ENCODE measurements at places on chromosomes 7 and 10.

DNA sequence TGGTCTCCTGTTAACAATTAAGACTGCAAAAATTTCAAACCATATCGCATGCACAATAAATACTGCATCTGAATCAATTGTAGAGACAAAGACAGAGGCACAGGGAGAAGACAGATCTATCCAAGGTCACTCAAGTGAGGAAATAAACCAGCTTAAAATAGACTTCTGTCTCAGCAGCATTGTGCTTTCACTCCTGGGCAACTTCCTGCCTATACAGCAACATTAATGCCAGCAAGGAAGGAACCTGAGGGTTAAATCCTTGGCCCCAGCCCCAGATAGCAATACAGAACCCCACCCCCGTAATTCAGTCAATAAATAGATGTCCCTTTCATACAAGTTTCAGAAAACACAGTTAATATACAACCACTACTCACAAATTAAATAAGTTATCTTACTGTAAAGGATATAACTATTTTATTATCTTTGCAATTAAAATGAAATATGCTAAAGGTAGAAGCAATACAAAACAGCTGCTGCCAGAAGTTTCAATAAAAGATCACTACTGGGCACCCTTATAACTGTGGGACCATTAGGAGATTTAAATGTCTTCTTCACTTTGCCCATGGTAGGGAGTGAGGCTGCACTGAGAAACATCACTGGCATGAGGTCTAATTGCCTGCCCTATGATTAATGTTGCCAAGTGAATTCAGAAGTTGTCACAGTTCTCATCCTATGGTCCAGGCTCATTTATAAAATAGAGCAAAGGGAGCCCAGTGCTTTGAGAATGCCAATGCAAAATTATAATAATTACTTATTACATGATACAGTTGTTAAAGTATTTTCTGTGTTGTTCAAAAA is 49.4 kb downstream of the CAV1 start:
- H3K27me3 ChIP-seq: no peaks in the 10 kb centered on the region
- H3K4me3 ChIP-seq: no peak overlapping the region
- no peaks in the 10 kb centered on the region for H3K36me3 ChIP-seq
- H3K27ac ChIP-seq: no peak overlapping the region

DNA sequence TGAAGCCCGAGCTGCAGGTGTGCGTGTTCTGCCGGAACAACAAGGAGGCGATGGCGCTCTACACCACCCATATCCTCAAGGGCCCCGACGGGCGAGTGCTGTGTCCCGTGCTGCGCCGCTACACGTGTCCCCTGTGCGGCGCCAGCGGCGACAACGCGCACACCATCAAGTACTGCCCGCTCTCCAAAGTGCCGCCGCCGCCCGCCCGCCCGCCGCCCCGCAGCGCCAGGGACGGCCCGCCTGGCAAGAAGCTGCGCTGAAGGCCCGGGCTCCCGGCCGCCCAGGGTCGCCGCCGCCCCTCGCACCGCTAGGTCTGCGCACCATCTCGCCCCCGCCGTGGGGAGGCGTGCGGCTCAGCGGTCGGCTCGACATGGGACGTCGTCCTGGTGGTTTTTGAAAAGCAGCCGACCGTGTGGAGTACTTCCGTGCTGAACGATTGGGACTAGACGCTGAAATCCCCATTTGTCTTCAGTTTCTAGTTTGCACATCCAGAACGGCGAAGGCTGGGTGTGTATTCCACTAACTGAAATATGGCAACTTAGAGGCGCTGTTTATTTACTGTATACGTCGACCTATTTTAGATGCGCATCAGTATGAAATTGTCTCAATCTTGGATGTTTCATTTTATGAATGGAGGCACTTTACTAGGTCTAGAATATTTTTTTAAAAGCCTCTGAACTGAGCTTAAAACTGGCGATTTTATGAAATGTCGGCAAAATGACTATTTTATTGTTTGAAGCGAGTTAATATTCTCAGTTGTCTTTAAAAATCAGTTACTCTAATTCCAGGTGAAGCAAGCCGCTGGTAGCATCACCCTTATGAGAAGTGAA is 1.1 kb downstream of the NANOS1 start:
- H3K36me3 ChIP-seq: peaks cover 40% of the 10 kb centered on the region
- no peak overlapping the region for H3K27ac ChIP-seq
- no peak for DNase-seq
- peak overlapping the region; percentile 59 for H3K4me3 ChIP-seq

DNA sequence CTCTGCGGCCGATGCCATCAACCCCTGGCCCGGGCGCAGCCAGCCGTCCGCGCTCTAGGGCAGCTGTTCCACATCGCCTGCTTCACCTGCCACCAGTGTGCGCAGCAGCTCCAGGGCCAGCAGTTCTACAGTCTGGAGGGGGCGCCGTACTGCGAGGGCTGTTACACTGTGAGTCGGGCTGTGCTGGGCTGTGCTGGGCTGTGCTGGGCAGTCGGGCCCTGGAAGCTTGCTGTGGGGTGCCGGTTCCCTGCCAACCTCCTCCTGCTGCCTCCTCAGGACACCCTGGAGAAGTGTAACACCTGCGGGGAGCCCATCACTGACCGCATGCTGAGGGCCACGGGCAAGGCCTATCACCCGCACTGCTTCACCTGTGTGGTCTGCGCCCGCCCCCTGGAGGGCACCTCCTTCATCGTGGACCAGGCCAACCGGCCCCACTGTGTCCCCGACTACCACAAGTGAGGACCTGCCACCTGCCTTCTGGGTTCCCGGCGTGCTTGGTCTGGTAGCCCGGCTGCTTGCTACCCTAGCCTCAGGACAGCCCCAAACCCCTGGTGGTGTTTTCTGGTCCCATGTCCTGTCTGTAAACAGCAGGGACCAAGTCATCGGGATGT is 7.5 kb downstream of the ZYX start:
- peak overlapping the region; percentile 100 for H3K27ac ChIP-seq
- no peak for DNase-seq
- H3K4me3 ChIP-seq: no peak overlapping the region
- H3K4me1 ChIP-seq: peaks cover 62% of the 10 kb centered on the region
- H3K27me3 ChIP-seq: no peaks in the 10 kb centered on the region
- peaks cover 21% of the 10 kb centered on the region for H3K36me3 ChIP-seq

GRCh38 chr10:18659819-18660535 is 746 bp downstream of the ARL5B start:
- H3K27ac ChIP-seq: peak overlapping the region; percentile 99
- no peak for DNase-seq
- no peaks in the 10 kb centered on the region for H3K27me3 ChIP-seq
- peak overlapping the region; percentile 95 for H3K4me3 ChIP-seq
- peaks cover 44% of the 10 kb centered on the region for H3K4me1 ChIP-seq

DNA sequence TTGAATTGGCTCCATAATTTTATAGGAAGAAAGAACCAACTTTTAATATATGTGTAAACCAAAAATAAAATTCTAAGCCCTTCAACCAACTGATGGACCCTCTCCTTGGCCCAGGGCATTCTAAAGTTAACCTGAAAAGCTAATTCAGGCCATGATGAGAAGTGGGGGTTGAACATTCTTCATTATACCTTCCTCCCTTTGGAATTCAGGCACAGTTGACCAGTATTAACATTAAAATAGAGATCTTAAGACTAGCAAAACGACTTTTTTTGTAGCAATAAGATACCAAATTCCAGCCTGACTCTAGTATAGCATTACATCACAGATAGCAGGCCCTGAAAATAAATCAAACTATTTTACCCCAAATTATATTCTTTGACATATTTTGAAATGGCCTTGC is 173.2 kb downstream of the PLPP4 start:
- H3K4me1 ChIP-seq: no peaks in the 10 kb centered on the region
- H3K27me3 ChIP-seq: no peaks in the 10 kb centered on the region
- no peak overlapping the region for H3K4me3 ChIP-seq
- H3K36me3 ChIP-seq: no peaks in the 10 kb centered on the region
- no peak for DNase-seq
- no peak overlapping the region for H3K27ac ChIP-seq

- peaks cover 6% of the 10 kb centered on the region for H3K4me1 ChIP-seq
- no peak overlapping the region for H3K27ac ChIP-seq
- no peaks in the 10 kb centered on the region for H3K36me3 ChIP-seq
- no peak overlapping the region for H3K4me3 ChIP-seq
- H3K27me3 ChIP-seq: no peaks in the 10 kb centered on the region
Measured at GRCh38 chr7:138887085-138887710, 89.2 kb upstream of the ATP6V0A4 start.

DNA sequence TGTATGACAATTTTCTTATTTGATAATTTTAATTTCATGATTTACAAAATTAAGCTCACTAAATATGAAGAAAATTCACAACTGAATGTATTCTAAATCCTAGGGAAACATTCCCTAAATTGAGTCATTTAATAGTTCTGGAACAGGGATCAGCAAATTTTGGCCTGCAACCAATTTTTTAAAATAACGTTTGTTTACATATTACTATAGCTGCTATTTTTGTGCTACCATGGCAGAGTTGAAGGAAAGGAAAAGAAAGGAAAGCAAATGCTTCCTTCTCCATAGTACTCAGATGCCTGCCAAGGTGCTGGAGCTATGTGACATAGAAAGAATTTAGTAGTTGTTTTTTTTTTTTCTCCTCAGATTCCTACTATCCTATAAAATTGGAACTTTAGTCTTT is 1307.7 kb upstream of the LRRTM3 start:
- H3K27ac ChIP-seq: no peak overlapping the region
- no peaks in the 10 kb centered on the region for H3K36me3 ChIP-seq
- DNase-seq: no peak
- H3K4me1 ChIP-seq: no peaks in the 10 kb centered on the region
- no peak overlapping the region for H3K4me3 ChIP-seq

- DNase-seq: no peak
- H3K27me3 ChIP-seq: no peaks in the 10 kb centered on the region
- H3K27ac ChIP-seq: no peak overlapping the region
- no peaks in the 10 kb centered on the region for H3K36me3 ChIP-seq
- peaks cover 5% of the 10 kb centered on the region for H3K4me1 ChIP-seq
- no peak overlapping the region for H3K4me3 ChIP-seq
Measured at GRCh38 chr7:70717553-70718329, 414.2 kb upstream of the GALNT17 start.

GRCh38 chr7:39633563-39634477 is 10.4 kb downstream of the RALA start:
- H3K4me1 ChIP-seq: peaks cover 5% of the 10 kb centered on the region
- peaks cover 63% of the 10 kb centered on the region for H3K36me3 ChIP-seq
- H3K27me3 ChIP-seq: no peaks in the 10 kb centered on the region
- no peak overlapping the region for H3K4me3 ChIP-seq

GRCh38 chr7:17444673-17445072 is 146.2 kb downstream of the AHR start:
- peaks cover 11% of the 10 kb centered on the region for H3K4me1 ChIP-seq
- H3K4me3 ChIP-seq: no peak overlapping the region
- DNase-seq: no peak
- no peaks in the 10 kb centered on the region for H3K36me3 ChIP-seq

GRCh38 chr7:23810099-23810498 is 100.1 kb downstream of the STK31 start:
- H3K36me3 ChIP-seq: no peaks in the 10 kb centered on the region
- DNase-seq: no peak
- H3K27me3 ChIP-seq: no peaks in the 10 kb centered on the region
- no peak overlapping the region for H3K4me3 ChIP-seq
- no peaks in the 10 kb centered on the region for H3K4me1 ChIP-seq

- no peak overlapping the region for H3K27ac ChIP-seq
- no peaks in the 10 kb centered on the region for H3K27me3 ChIP-seq
- no peak overlapping the region for H3K4me3 ChIP-seq
- DNase-seq: no peak
- H3K4me1 ChIP-seq: no peaks in the 10 kb centered on the region
Measured at GRCh38 chr7:13181216-13181615, 493.8 kb downstream of the ARL4A start.

- no peak for DNase-seq
- H3K36me3 ChIP-seq: no peaks in the 10 kb centered on the region
- H3K4me1 ChIP-seq: peaks cover 19% of the 10 kb centered on the region
- H3K27ac ChIP-seq: no peak overlapping the region
- H3K27me3 ChIP-seq: no peaks in the 10 kb centered on the region
Measured at GRCh38 chr10:88207121-88207546, 343.7 kb downstream of the PTEN start.

- no peak overlapping the region for H3K27ac ChIP-seq
- DNase-seq: no peak
- H3K27me3 ChIP-seq: no peaks in the 10 kb centered on the region
- H3K4me3 ChIP-seq: no peak overlapping the region
Measured at GRCh38 chr7:43054052-43054722, 58.3 kb upstream of the HECW1 start.

- peaks cover 5% of the 10 kb centered on the region for H3K4me1 ChIP-seq
- no peaks in the 10 kb centered on the region for H3K36me3 ChIP-seq
- H3K27ac ChIP-seq: peak overlapping the region; percentile 82
Measured at GRCh38 chr7:131104596-131105293, 222.9 kb upstream of the MKLN1 start.

DNA sequence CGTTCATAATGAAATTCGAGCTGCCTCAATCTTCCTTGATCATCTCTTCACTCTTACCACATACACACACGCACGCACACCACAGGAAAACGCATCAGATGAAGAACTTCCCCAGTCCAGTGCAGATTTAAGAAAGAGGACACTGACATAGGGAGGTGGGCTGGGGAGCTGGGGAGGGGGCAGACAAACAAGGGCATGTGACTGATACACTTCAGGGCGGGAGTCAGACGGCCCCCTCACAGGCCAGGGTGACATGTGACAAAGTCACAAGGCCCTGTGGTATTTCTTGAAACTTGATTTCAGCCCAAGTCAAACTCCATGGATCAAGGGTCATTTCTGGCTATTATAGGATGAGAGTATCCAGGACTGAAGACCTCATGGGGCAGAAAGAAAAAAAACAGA is 82.6 kb downstream of the KCNMA1 start:
- H3K36me3 ChIP-seq: no peaks in the 10 kb centered on the region
- DNase-seq: no peak
- peaks cover 9% of the 10 kb centered on the region for H3K4me1 ChIP-seq
- H3K27ac ChIP-seq: peak overlapping the region; percentile 78

DNA sequence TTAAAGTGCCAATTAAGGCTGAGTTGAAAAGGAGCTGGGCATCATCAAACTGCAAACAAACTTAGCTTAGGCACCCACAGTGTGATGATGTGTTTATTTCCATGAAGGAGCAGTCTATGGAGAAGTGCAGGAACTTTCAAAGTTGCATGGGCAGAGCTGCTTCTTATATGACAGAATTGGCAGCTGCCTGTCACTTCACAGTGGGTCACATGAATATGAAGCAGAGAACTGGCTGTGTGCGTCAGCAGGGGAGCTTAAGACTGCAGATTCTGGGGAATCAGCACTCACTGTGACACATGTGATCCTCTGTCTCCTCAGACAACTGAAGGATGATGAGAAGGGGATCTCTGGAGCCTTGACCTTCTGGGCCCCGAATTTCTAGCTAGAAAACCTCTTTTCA is 36.6 kb downstream of the RBM28 start:
- H3K4me3 ChIP-seq: no peak overlapping the region
- H3K27me3 ChIP-seq: no peaks in the 10 kb centered on the region
- no peaks in the 10 kb centered on the region for H3K4me1 ChIP-seq
- peaks cover 11% of the 10 kb centered on the region for H3K36me3 ChIP-seq
- no peak for DNase-seq
- H3K27ac ChIP-seq: no peak overlapping the region

- peaks cover 36% of the 10 kb centered on the region for H3K4me1 ChIP-seq
- no peaks in the 10 kb centered on the region for H3K27me3 ChIP-seq
Measured at GRCh38 chr7:76397409-76398183, 11.9 kb downstream of the SSC4D start.

All from esophagus squamous epithelium (tissue), 5 donors.